ENCODE measurements at places on chromosomes 1 and 21.

- DNase-seq = no peak
Measured at GRCh38 chr1:171899838-171900237, 58.5 kb downstream of the DNM3 start.

DNA sequence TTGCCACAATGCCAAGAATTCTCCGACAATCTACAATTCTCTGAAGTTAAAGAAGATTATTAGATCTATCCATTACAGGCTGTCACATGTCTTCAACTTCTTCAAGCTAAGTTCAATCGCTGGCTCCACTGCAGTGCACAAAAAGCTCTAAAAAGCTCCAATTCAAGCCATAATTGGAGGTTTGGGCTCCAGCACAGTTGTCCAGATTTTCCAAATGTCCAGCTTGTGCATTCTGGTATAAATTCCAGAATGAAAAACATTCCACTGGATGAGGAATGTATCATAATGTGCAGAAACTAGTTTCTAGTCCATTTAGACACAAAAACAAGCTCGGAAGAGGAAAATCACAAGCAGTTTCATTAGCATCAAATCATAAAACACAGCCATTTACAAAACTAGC, 138.6 kb downstream of the NRIP1 start:
- DNase-seq = no peak

GRCh38 chr1:186559601-186560116, 98.7 kb upstream of the PDC start:
- DNase-seq = no peak

DNA sequence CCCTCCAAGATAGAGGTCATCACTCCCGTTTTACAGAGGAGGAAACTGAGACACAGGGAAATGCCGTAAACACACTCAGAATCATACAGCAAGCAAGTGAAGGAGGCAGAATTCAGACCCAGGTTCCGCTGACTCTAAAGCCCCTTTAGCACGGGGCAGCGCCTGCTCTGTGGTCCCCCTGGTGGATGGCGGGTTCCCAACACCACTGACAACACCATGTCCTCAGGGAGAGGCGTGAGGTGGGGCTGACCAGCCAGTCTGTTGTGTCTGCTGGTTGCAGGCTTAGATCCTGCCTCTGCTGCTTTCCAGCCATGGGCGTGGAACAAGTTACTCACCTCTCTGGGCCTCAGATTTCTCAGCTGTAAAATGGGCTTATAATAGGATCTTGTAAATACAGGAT, 617.3 kb downstream of the MATN1 start:
- DNase-seq = no peak

DNA sequence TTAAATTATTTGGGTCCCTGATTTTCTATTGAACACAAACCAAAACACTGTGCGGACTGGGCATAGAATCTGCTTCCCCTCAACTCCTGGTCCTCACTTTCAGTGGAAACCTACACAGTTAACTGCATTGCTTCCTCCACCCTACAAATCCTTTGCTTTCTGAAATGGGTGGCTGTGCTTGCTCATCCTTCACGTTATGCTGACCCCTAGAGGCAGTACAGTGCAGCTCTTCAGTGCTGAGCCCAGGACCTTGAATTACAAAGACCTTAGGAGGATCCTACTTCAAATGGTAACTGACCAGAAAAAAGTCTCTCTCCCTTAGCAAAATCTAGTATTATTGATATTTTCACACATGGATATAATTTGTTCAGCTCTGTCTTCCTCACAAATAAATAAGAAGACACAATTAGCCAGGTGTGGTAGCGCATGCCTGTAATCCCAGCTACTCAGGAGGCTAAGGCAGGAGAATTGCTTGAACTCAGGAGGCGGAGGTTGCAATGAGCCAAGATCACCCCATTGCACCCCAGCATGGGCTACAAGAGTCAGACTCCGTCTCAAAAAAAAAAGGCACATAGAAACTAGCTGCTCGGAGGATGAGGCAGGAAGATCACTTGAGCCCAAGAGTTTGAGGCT, 63.4 kb upstream of the L1TD1 start:
- peak; percentile 53 for DNase-seq

DNA sequence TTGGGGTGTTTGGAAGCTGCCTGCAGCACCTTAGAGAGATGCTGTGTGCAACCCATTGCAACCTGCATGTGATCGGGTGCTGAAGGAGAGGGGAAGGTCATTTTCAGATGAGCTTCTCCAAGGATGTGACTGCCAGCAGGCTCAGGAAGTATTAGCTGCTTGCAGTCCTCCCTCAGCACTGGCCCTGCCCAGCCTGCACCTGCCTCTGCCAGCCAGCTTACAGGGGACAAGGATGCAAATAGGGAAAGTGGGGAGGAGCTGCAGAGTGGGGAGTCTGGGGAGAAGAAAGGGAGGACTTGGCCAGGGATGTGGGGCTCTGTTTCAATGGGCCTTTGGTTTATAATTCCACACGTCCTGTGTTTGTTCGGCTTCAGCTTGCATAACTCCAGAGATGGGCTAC, 254.5 kb downstream of the RRAGC start:
- no peak for DNase-seq

- no peak for DNase-seq
Measured at GRCh38 chr21:29626801-29627470, 312.9 kb downstream of the GRIK1 start.

DNA sequence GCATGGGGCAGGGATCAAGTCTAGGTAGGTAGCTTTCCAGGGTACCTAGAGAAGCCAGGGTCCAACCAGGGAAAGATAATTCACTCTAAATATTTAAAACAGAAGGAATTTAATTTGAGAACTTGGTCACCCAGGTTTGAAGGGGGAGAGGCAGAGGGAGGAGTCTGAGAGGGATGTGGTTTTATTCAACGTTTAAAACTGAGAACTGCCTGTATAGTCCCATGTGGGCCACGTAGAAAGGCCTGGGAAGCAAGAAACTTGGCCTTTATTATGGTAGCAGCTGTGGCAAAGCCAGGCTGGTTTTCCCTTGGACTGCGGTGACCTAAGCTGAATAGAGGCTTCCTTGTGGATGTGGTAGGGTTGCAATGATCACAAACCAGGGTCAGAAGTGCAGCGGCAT, 42.0 kb upstream of the DUSP10 start:
- DNase-seq = no peak

DNA sequence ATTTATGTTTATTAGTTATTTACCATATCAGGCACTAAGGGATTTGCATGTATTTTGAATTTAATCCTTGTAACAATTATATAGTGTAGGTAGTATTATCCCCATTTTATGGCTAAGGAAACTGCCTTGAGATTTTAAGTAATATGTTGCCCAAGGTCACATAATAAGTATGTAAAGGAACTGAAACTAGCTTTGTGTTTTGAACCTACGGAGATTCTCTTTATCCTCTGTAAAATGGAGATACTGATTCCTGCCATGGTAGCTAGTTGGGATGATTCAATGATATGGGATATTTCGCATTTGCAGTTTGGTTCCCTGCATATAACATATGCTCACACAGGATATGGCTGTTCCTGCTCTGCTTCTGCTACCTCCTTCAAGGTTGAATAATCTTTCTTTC, 144.3 kb downstream of the ST6GALNAC3 start:
- no peak for DNase-seq

DNA sequence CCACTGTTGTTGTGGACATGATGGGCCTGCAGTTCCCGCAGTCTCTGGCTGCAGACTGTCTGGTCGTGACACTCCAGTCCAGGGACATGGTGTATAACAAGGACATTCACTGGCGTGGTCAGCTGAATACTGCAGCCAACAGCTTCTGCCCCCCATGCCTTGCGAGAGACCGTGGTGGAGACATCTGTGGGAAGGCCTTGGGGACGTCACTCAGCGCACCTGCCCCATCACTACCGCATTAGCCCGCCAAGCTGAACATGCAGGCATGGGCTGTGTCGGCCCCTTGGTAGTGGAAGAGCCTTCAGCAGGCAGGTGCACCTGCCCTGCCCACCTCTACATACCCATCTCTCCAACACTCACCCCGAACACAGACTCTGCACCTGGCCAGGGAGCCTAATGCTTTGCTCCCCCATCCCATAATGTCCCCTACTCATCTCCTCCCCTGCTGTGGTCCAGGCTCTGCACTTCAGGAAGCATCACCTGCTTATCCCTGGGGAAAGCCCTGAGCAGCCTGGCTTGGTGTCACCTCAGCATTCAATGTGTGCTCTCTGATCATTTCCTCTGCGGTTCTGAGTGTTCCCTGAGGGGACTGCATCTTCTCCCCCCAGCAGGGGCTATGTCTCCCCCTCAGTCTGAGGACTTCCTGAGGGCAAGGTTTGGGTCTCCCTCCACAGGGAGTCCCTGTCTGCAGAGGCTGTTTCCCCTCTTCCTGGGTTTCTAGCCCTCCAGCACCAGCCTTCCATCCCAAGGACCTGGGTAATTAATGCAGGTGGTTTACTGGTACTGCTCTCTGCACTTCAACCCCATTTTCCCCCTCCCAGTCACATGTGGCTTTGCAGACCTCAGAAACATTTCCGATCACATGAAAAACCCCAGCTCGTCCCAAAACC, 3.2 kb downstream of the PGLYRP4 start:
- DNase-seq = no peak

- no peak for DNase-seq
Measured at GRCh38 chr1:207991583-207992026, 80.7 kb upstream of the CD34 start.

DNA sequence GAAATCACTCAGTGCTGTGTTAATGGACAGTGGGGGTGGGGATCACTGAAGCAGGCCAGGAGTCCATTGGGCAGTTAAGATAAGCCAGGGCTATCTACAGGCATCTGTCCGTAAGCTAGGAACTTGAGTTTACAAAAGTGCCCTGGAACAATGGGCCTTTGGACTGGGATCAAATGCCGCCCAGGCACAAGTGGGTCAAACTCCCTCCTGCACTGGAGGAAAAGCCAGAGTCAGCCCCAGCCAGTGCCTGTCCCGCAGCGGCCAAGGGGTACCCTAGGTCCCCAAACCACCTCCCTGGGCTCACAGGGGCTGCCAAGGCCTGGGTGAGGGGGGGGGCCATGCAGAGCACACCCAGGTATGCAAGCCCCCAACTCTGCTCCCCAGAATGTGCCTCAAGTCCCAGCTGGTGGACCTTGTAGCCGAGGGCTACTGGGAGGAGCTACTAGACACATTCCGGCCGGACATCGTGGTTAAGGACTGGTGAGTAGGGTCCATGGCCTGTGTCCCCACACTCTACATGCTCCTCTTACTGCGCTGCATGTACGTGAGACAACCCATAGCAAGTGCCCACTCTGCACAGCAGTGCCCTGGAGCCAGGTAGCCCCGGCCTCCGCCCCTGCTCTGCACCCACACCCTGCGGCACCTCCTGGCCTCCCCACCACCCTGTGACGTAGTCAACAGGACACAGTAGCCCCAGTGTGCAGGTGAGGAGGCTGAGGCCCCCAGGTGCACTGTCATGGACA, 7.7 kb downstream of the FBXO6 start:
- DNase-seq = no peak

- no peak for DNase-seq
Measured at GRCh38 chr21:29301691-29302090, 3.0 kb downstream of the BACH1 start.

DNA sequence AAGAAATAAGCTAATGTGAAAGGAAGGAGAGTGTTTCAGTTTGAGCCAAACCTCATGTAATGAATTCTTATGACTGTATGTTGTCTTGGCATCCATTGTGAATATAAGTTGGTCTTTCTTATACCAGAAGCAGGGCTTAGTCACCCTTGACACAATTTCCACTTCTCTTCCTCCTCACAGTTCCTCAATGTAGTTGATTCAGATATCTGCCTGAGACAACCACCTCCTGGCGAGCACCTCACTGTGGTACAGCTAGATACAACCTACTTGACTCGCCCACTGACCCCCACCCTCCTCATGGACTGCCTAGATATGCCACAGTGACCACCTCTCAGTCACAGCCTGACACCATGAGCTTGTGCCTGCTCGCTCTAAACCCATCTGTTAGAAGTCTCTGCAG, 45.6 kb downstream of the KYAT3 start:
- no peak for DNase-seq

- no peak for DNase-seq
Measured at GRCh38 chr1:215617979-215618378, 50.9 kb downstream of the KCTD3 start.

- no peak for DNase-seq
Measured at GRCh38 chr1:192984080-192984479, 75.1 kb downstream of the UCHL5 start.

- DNase-seq = no peak
Measured at GRCh38 chr21:41630249-41630648, 122.3 kb upstream of the TMPRSS2 start.

DNA sequence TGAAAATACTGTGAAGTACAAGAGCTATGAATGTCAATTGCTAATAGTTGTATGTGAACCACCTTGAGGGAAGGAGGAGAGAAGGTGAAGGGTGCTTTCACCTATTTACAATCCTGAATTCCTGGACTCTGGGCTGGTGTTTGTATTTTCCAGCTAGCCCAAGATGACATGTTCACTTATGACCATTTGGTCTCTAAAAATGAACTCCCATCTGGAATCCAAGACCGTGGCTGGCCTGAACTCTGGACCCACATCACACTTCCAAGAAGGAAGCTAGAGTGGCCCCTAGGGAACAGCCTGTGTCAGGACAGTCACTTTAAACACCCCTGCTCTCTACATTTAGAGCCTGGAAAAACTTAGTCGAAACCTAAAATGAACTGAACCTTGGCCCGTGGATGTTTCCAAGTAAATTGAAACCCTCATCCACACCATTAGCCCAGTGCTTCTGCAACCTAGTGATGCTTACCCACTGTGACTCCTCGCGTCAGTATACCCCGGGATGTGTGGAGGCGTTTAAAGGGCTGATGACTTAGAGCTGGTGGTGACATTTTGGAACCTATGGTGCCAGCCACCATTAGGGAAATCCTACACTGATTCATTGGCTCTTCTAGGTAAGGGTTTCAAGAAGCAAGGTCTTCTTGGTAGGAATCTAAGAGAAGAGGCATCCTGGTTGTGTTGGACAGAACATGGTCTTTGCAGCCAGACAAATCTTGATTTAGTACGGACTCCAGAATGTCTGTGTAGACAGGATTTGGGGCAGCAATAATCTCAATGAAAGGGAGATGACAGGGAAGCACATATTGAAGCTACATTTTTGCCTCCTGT, 171.5 kb upstream of the IRF2BP2 start:
- DNase-seq = no peak

GRCh38 chr1:3905953-3906671, 6.0 kb upstream of the C1orf174 start:
- no peak for DNase-seq

GRCh38 chr21:22754746-22755145, 1756.5 kb downstream of the NCAM2 start:
- no peak for DNase-seq

DNA sequence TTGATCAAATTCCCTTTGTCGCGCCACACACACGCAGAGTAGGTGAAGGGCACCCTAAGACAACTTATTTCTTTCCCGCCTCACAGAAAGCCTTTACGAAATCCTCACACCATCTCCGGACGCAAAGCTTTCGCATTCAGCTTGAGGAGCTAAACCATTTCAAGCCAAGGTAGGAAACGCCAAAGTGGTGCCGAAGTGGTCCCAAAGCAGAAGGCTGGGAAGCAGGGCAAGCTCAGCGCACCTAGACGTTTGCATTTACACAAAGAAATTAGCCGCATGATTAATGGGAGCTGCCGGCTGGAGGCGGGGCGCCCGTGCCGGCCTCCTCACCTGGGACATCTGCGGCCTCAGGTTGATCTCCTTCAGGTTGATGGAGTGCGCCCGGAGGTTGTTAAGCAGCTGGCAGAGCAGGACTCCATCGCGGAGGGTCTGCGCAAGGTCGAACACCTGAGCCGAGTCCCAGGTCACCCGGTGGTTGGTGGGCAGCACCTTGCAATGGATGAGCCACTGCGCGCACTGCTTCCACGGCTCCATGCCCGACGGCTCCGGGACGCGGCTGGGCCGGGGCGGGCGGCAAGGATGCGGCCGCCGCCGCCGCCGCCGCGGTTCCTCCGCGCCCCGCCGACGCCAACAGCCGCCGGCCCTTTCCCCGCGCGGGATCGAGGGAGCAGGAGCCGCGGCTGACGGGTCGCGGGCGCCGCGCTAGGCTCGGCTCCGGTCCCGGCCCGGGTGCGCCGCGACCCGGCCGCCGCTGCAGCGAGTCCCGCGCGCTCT, 457 bp downstream of the VAV3 start:
- no peak for DNase-seq
